H4 (cell line): ENCODE measurements at places on chromosomes 1 and 21. TPM values are rescaled to one million over a fixed set of nuclear protein-coding genes. Genes with fewer than 3 reads are reported as not detected.

DNA sequence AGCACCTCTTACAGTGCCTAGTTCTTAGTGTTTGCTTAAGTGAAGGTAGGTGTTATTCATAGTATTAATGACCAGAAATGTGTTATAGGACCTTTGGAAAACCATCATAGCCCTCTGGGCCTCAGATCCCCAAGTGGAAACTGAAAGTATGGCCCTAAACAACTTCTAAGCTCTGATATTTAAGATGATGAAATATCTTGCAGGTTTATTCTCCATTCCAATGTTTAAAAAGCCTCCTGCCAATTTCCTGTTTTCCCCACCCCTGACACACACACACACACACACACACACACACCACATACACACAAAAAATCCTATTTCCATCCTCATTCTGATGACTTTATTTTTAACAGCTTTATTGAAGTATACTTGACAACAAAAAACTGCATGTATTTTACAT is 108.2 kb downstream of the DIRAS3 start:
- DNase-seq, result no peak

GRCh38 chr1:153572569-153573015 is 6.9 kb upstream of the S100A2 start:
- DNase-seq, result peak; percentile 83

GRCh38 chr1:50237056-50237455 is 128.3 kb downstream of the ELAVL4 start:
- no peak for DNase-seq

GRCh38 chr1:8483586-8483985 is 165.7 kb downstream of the SLC45A1 start:
- no peak for DNase-seq

DNA sequence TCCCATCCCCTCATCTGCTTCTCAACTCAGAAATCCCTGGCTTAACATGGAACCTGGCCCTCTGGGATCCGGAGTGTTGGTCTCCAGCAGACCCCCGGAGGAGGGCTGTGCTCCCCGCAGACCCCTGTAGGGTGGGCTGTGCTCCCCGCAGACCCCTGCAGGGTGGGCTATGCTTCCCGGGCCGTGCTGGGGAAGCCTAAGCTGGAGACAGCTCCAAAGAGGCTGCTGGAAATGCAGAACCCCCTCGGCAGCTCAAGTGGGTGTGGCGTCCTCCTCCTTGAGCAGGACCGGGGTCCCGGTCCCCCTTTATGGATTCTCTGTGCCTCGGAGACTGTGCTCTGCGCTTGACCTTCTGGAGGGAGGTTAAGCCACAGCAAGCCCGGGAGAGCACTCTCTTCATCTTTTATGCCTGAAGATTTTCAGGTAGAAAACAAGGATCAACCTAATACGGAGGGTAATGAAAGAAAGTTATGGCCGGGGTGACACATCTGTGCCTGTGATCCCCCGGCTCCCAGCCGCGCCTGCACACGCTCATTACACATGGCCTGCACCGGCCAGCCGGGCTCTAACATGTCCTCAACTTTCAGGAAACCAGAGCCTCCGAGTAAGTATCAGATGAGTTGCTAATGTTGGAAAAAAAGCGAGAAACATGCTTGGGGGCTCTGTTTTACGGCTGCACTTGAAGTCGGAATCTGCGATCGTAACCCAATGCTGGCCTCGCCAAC is 87.7 kb upstream of the ACTRT2 start:
- no peak for DNase-seq

The PFDN2 gene
- total RNA-seq, result 85.6 and 94.8 TPM in 2 replicates

The GCSAML gene
- total RNA-seq, result 0.29 and 1.9 TPM in 2 replicates
